ENCODE measurements at places on chromosomes 3 and 15.

GRCh38 chr3:10443272-10444109 is 61.9 kb downstream of the ATP2B2 start:
- H3K27me3 ChIP-seq, result no peaks in the 10 kb centered on the region
- DNase-seq, result no peak
- no peaks in the 10 kb centered on the region for H3K36me3 ChIP-seq
- H3K4me1 ChIP-seq, result no peaks in the 10 kb centered on the region
- no peak overlapping the region for H3K27ac ChIP-seq

- no peak for DNase-seq
- no peaks in the 10 kb centered on the region for H3K27me3 ChIP-seq
- H3K36me3 ChIP-seq, result no peaks in the 10 kb centered on the region
- H3K27ac ChIP-seq, result no peak overlapping the region
- H3K4me1 ChIP-seq, result no peaks in the 10 kb centered on the region
These were observed 556.7 kb downstream of the FGF12 start for GRCh38 chr3:192170659-192171058.

- H3K36me3 ChIP-seq, result no peaks in the 10 kb centered on the region
- peaks cover 42% of the 10 kb centered on the region for H3K4me1 ChIP-seq
- no peaks in the 10 kb centered on the region for H3K27me3 ChIP-seq
- peak; percentile 64 for DNase-seq
- peak overlapping the region; percentile 34 for H3K4me3 ChIP-seq
These were observed 74.9 kb downstream of the DAPK2 start for GRCh38 chr15:63971427-63971805.

DNA sequence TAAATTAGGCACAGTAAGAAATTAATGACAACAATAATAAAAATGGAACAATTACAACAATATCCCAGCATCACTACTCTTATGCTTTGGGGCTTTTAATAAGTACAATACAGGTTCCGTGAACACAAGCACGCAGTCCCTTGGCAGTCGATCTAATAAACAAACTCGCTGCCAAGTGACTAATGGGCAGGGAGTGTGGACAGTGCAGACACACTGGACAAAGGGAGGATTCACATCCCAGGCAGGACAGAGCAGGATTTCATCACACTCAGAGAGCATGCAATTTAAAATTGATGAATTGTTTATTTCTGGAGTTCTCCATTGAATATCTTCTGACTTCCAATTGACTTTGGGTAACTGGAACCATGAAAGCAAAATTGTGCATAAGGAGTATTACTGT is 524.1 kb upstream of the CFAP20DC start:
- no peaks in the 10 kb centered on the region for H3K4me1 ChIP-seq
- no peak overlapping the region for H3K4me3 ChIP-seq
- H3K27ac ChIP-seq, result no peak overlapping the region
- no peak for DNase-seq

GRCh38 chr3:37526511-37526910 is 335.2 kb upstream of the CTDSPL start:
- H3K36me3 ChIP-seq, result no peaks in the 10 kb centered on the region
- no peak overlapping the region for H3K27ac ChIP-seq
- no peak for DNase-seq
- H3K4me3 ChIP-seq, result no peak overlapping the region
- no peaks in the 10 kb centered on the region for H3K4me1 ChIP-seq
- no peaks in the 10 kb centered on the region for H3K27me3 ChIP-seq

DNA sequence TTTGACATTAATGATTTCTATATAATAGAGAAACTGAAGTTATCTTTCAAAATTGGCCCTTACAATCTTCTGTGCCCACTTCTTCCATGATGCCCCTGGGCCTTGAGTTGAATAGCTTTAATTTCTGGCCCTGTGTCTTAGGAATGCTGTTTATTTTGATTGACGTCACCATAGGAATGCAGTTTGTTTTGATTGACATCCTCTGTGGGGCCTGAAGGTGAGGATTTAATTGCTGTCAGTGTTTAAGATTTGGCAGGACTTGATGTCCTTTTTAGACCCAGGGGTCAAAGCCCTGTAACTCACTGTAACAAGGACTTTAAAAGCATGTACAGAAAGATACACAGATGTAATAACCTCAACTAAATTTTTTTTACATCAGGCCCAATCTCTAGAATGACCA is 83.3 kb downstream of the GLDN start:
- no peak for DNase-seq
- H3K4me3 ChIP-seq, result no peak overlapping the region
- no peaks in the 10 kb centered on the region for H3K4me1 ChIP-seq
- no peaks in the 10 kb centered on the region for H3K27me3 ChIP-seq
- H3K36me3 ChIP-seq, result no peaks in the 10 kb centered on the region

GRCh38 chr15:68427963-68428362 is 4.0 kb downstream of the ITGA11 start:
- no peaks in the 10 kb centered on the region for H3K36me3 ChIP-seq
- DNase-seq, result no peak
- no peak overlapping the region for H3K27ac ChIP-seq
- peaks cover 3% of the 10 kb centered on the region for H3K27me3 ChIP-seq
- H3K4me3 ChIP-seq, result no peak overlapping the region

DNA sequence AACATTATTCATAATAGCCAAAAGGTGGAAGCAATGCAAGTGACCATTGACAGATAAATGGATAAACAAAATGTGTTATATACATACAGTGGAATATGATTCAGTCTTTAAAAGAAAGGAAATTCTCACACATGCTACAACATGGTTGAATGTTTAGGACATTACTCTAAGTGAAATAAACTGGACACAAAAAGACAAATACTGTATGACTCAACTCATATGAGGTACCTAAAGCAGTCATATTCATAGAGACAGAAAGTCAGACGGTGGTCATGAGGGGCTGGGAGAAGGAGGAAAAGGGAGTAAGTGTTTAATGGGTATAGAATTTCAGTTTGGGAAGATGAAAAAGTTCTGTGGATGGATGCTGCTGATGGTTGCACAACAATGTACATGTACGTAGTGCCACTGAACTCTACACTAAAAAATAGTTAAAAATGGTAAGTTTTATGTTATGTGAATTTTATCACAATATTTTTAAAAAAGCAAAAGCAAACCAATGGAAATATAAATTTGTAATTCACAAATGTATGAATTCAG is 5.3 kb downstream of the TXNRD3 start:
- H3K4me1 ChIP-seq, result no peaks in the 10 kb centered on the region
- DNase-seq, result no peak
- no peak overlapping the region for H3K27ac ChIP-seq
- H3K36me3 ChIP-seq, result no peaks in the 10 kb centered on the region
- no peaks in the 10 kb centered on the region for H3K27me3 ChIP-seq

GRCh38 chr3:79361748-79362378 is 405.9 kb downstream of the ROBO1 start:
- H3K27ac ChIP-seq, result no peak overlapping the region
- H3K4me1 ChIP-seq, result no peaks in the 10 kb centered on the region
- H3K27me3 ChIP-seq, result no peaks in the 10 kb centered on the region
- H3K36me3 ChIP-seq, result no peaks in the 10 kb centered on the region
- peak; percentile 60 for DNase-seq

DNA sequence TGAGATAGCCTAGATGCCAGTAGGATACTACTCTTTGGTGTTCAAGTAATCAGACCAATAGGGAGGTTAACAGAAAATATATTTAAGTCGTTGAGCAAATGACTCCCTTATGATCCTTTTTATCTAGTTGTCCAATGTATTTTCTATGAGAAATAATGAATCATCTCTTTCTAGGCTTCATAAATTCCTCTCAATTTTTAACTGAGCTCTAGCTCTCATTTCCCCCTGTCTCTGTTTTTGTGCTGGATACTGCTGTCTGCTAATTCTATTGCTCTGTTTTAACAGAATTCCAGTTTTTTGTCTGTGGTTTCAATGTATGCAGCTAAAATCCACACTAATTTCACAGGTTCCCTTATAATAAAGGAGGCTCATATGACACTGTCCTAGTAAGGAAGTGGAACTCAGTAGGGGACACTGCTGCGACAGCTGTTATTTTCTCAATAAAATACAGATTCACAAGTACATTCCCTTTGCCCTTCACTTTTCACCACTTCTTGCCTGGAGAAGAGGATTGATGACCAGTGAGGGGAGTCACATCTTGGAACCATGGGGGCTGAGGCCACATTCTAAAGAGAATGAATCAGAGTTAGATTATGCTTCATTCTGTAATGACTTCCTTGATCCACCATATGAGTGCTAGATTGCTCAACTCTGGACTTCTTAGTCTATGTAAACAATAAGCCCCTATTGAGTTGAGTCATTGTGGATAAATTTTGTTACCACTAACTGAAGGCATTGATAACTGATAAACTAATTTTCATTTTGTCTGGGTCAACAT is 558.7 kb upstream of the KCNMB2 start:
- DNase-seq, result no peak
- no peak overlapping the region for H3K4me3 ChIP-seq
- no peaks in the 10 kb centered on the region for H3K27me3 ChIP-seq

- no peak overlapping the region for H3K27ac ChIP-seq
- H3K4me1 ChIP-seq, result no peaks in the 10 kb centered on the region
- no peak overlapping the region for H3K4me3 ChIP-seq
- DNase-seq, result no peak
- H3K36me3 ChIP-seq, result no peaks in the 10 kb centered on the region
These were observed 124.8 kb upstream of the TNIK start for GRCh38 chr3:171585039-171585438.

GRCh38 chr3:190286014-190286413 is 36.2 kb downstream of the CLDN1 start:
- H3K36me3 ChIP-seq, result no peaks in the 10 kb centered on the region
- H3K4me1 ChIP-seq, result no peaks in the 10 kb centered on the region
- no peaks in the 10 kb centered on the region for H3K27me3 ChIP-seq
- DNase-seq, result no peak
- H3K4me3 ChIP-seq, result no peak overlapping the region

DNA sequence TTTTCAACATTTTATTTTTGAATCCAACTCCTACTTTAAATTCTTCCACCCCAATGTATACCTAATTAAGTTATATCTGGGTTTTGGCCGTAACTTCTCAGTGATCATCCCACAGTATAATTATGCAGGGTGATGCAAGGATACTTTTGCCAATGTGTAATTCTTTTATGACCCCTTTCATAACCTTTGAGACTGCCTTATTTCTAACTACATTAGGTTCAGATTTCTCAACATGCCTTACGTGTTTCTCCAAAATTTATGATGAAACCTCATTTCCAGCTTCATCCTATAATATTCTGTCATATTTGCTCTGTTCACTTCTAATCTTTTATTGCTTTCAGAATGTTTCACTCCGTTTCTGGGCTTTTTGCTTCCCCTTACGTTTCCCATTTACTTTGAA is 1229.6 kb upstream of the ALCAM start:
- H3K4me1 ChIP-seq, result no peaks in the 10 kb centered on the region
- no peaks in the 10 kb centered on the region for H3K36me3 ChIP-seq
- no peak for DNase-seq
- no peak overlapping the region for H3K4me3 ChIP-seq
- H3K27me3 ChIP-seq, result no peaks in the 10 kb centered on the region

DNA sequence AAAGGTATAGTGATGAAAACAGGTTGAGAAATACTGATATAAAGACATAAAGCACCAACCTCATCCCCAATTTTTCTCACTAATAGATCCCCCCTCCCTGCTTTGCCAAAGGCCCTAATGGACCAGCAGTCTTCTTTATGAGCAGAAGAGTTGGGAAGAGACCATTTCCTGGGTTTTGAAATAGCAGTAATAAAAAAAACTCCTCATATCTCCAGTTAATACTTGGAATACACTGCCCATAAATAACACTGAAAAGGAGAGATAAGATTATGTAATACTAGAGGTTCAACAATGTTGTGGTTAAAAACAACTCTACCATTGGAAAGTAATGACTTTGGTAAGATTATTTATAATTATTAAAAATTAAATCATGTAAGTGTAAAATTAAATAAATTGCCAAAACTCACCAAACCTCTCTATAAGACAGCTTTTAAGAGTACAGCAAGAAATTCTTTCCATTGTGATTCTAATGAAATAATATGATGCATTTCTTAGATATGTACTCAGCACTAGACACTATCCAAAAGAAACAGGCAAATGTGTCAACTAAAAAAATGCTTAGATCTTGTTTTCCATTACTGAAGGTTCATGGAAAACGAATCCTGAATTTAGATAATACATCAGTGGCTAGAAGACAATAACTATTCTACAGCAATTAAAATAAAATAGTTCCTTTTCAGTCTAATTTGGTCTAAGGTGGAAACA is 88.2 kb downstream of the FAIM start:
- H3K27ac ChIP-seq, result no peak overlapping the region
- H3K4me3 ChIP-seq, result no peak overlapping the region
- 0 out of 2 replicates have a peak, but pooled peaks cover 5% of the 10 kb centered on the region for H3K4me1 ChIP-seq
- H3K36me3 ChIP-seq, result no peaks in the 10 kb centered on the region
- no peaks in the 10 kb centered on the region for H3K27me3 ChIP-seq

- H3K4me1 ChIP-seq, result peaks cover 46% of the 10 kb centered on the region
- no peaks in the 10 kb centered on the region for H3K27me3 ChIP-seq
- H3K36me3 ChIP-seq, result 0 out of 2 replicates have a peak, but pooled peaks cover 6% of the 10 kb centered on the region
- DNase-seq, result peak; percentile 93
- peak overlapping the region; percentile 97 for H3K27ac ChIP-seq
These were observed 103.1 kb downstream of the KLHL25 start for GRCh38 chr15:85691350-85692240.

DNA sequence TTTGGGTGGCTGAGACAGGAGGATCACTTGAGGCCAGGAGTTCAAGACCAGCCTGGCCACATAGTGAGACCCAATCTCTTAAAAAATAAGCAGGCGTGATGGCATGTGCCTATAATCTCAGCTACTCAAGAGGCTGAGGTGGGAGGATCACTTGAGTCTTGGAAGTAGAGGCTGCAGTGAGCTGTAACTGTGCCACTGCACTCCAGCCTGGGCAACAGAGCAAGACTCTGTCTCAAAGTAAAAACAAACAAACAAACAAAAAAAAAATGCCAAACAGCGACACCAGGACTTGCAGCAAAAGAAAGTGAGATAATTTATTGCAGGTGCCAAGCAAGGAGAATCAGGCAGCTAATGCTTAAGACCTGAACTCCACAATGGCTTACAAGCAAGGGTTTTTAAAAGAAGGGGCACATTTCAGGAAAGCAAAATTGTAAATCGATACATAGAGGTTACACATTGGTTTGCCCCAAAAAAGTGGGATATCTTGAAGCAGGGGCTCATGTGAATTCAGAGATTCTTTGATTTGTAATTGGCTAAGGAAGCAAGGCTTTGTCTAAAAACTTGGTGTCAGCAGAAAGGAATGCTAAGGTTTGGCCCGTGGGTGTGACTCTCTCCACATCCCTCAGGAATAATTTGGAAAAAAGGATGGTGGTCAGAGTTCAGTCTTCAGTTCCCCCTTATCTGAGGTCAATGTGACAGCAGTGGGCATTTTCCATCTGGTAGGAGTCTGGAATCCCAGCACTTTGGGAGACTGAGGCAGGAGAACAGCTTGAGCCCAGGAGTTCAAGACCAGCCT is 5.2 kb upstream of the MPI start:
- peaks cover 31% of the 10 kb centered on the region for H3K4me1 ChIP-seq
- DNase-seq, result no peak
- H3K36me3 ChIP-seq, result no peaks in the 10 kb centered on the region
- H3K27me3 ChIP-seq, result no peaks in the 10 kb centered on the region

Data from MM.1S (cell line).